Endodermal cell (in vitro differentiated cells): ENCODE measurements at places on chromosomes 13 and 19. TPM values are rescaled to one million over a fixed set of nuclear protein-coding genes. Genes with fewer than 3 reads are reported as not detected.

Gene EPS8L1
- 25.9 and 29.4 TPM in 2 replicates for total RNA-seq

Gene CEACAM4
- total RNA-seq: not detected in 3 replicates

GRCh38 chr19:42316223-42317211, 3.4 kb downstream of the TMEM145 start:
- H3K27me3 ChIP-seq: peaks cover 37% of the 10 kb centered on the region
- no peak overlapping the region for H3K4me3 ChIP-seq
- H3K4me1 ChIP-seq: no peaks in the 10 kb centered on the region
- DNase-seq: no peak

- no peaks in the 10 kb centered on the region for H3K27me3 ChIP-seq
- peaks cover 37% of the 10 kb centered on the region for H3K36me3 ChIP-seq
- no peak for DNase-seq
- no peak overlapping the region for H3K27ac ChIP-seq
- H3K4me3 ChIP-seq: no peak overlapping the region
Observed at GRCh38 chr19:13917888-13918406, 11.9 kb downstream of the CC2D1A start.

DNA sequence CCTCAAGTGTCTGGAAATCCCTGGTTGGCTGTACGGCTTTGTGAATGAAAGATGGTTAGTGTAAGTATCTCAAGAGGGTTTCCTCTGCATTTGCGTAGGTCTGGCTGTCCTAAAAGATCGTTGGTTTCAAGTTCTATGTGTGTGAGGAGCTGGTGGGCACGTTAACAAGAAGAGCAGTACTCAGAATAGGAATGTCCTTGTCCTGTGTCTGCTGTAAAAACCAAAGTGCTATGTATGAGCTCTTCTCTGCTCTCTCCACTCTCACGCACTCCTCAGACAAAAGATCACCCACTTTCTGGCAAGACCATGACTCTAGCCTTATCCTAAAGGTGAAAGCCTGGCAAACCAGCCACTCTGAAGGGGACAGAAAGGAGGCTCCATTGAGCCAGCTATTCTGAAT, 39.1 kb downstream of the USP12 start:
- H3K36me3 ChIP-seq: peaks cover 5% of the 10 kb centered on the region
- H3K4me1 ChIP-seq: peaks cover 1% of the 10 kb centered on the region
- H3K27ac ChIP-seq: no peak overlapping the region
- no peaks in the 10 kb centered on the region for H3K27me3 ChIP-seq
- DNase-seq: no peak
- no peak overlapping the region for H3K4me3 ChIP-seq

DNA sequence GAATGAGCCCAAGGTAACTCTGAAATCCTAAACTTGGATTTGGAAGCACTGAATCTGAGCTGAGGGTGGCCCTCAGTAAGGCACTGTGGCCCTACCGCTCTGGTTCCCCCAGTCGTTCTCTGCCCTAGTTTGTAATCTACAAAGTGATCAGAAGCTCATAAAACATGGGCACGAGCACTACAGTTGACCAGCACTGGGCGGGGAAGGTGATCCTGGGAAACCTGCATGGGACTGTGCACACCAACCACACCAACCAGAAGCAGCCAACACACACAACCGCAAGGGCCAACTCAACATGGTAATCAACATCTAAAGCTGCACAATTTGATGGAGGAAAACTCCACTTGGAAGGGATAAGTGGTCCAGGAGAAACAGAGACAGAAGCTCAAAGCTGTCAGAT, 22.9 kb downstream of the SLC7A1 start:
- peaks cover 2% of the 10 kb centered on the region for H3K4me1 ChIP-seq
- H3K36me3 ChIP-seq: no peaks in the 10 kb centered on the region
- H3K4me3 ChIP-seq: no peak overlapping the region
- no peaks in the 10 kb centered on the region for H3K27me3 ChIP-seq

DNA sequence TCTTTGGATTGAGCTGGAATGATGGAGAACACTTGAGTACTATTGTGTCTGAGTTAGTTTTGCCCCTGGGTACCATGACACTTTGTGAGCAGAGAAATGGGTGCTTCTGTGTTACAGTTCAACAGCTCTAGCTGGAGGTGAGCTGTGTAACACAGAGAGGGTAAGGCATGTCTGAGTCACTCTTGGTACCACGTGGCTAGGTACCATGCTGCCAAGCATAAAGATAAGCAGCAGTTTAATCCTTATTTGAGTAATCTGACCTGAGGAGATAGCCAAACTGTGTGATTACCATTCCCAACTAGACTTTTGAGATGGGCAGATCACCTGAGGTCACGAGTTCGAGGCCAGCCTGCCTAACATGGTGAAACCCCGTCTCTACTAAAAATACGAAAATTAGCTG, 122.0 kb downstream of the OLFM4 start:
- no peaks in the 10 kb centered on the region for H3K36me3 ChIP-seq
- H3K4me1 ChIP-seq: no peaks in the 10 kb centered on the region
- no peak overlapping the region for H3K27ac ChIP-seq
- no peak overlapping the region for H3K4me3 ChIP-seq
